ENCODE measurements at places on chromosomes 1 and 21. TPM values are rescaled to one million over a fixed set of nuclear protein-coding genes. Genes with fewer than 3 reads are reported as not detected.
A peak's percentile ranks its signal among the peaks of the same experiment; 100 is the strongest.

GUCA2A gene
- not detected for total RNA-seq

GPR61 gene
- not detected for total RNA-seq

CLIC6 gene
- 10.1 TPM for total RNA-seq

CCDC17 gene
- total RNA-seq: 3.0 TPM

SFN gene
- 44.7 TPM for total RNA-seq

PBXIP1 gene
- 83.9 TPM for total RNA-seq

TNFRSF4 gene
- 5.1 TPM for total RNA-seq

- DNase-seq: no peak
These were observed 1.9 kb downstream of the JAM2 start for GRCh38 chr21:25640943-25641292.

DNA sequence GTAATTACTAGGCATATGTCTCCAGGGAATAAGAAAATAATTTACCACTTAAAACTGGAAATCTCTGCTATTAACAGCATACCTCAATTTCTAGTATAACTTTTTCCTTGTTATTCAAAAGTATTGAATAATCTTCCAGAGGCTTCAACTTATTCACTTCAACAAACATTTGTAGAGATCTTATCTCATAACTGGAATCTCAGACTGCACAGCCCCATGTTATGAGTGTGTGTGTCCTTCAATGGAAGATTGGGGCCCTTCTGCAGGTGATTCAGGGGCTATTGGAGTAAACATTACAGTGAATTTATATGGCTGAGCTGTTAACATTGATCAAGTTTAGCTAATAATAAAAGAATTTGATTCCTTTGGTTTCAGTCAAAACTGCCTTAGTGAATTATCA lies 946.1 kb downstream of the TTLL7 start:
- DNase-seq: no peak

DNA sequence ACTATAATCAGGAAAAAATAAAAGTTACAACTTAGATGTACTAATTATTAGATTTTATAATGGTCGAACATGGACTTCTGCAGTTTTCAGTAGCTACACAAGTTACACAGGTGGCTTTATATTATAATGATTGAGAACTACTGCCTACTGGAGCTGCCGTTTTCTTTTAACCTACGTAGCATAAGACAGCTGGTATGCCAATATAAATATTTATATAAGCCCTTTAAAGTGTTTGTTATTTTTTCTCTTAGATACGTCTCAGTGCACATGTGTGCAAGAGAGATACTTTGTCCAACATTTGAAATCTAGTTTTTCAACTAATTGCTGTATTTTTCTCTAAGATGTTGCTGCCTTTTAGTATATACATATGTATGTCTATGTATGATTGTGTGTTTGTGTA lies 42.4 kb downstream of the PDC start:
- DNase-seq: no peak

- peak; percentile 53 for DNase-seq
These were observed 11.7 kb upstream of the EXTL1 start for GRCh38 chr1:26009796-26010447.

- no peak for DNase-seq
These were observed 496 bp downstream of the VPS45 start for GRCh38 chr1:150068109-150068435.

DNA sequence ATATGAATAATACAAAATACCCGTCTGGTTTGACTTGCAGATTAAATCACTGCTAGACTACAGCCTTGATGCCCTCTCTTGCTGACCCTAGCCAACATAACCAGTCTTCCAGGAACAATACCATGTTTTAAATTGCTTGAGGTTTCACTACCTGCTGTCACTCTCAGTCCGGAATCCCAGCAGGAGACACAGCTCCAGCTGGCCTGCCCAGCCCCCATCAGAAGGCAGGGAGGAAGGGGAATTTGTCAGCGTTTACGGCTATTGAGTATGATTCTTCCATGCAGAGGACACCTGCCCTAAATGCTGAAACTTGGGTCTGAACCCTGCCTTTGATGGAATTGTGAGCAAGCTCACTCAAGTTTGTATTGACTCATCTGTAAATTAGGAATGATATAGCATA lies 33.0 kb downstream of the ZNF496 start:
- DNase-seq: no peak

- DNase-seq: no peak
These were observed 61.4 kb upstream of the TNFSF18 start for GRCh38 chr1:173112129-173112528.

GRCh38 chr1:166978821-166979220 lies 3.5 kb upstream of the ILDR2 start:
- no peak for DNase-seq

DNA sequence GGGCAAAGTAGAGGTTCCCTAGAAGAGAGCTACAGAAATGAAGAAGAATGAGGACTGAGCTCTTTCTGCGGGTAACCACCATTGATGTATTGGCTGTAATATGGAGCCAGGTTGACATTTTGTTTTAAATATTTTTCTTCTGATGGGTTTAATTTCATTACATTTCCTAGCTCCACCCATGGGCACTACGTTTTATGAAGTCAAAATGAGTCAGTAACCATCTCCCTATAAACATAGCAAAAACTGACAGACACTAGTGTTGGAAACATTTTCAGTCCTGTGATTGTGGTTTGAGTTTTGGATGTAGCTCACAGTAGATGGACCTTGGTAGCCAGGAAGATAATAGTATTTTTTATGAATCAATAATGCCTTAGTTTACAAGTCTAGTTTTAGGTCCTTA lies 470.4 kb upstream of the B3GALT2 start:
- no peak for DNase-seq

GRCh38 chr1:9115351-9116205 lies 13.3 kb downstream of the GPR157 start:
- DNase-seq: no peak

DNA sequence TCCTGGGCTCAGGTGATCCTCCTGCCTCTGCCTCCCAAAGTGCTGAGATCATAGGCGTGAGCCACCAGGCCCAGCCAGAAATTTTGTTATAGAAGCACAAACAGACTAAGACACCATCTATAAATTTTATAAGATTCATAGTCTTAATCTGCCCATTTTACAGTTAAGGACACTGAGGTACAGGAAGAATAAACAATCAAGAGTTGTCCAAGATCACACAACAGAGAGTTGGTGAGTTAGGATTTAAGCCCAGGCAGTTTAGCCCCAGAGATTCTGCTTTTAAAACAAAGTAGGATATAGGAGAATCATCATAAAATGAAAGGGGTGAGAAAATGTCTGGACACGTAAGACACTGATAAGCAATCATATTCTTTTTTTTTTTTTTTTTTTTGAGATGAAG lies 6.8 kb downstream of the TEX46 start:
- DNase-seq: no peak

DNA sequence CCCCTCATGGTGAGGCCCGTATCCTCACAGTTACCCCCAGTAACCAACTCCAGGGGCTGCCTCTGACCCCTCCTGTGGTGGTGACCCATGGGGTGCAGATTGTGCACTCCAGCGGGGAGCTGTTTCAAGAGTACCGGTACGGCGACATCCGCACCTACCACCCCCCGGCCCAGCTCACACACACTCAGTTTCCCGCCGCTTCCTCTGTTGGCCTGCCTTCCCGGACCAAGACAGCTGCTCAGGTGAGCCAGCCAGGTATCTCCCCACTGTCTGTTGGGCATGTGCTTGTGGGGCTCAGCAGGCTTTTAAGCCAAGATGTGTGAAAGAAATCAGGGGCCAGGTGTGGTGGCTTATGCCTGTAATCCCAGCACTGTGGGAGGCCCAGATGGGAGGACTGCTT lies 39.9 kb downstream of the ZBTB17 start:
- DNase-seq: no peak

DNA sequence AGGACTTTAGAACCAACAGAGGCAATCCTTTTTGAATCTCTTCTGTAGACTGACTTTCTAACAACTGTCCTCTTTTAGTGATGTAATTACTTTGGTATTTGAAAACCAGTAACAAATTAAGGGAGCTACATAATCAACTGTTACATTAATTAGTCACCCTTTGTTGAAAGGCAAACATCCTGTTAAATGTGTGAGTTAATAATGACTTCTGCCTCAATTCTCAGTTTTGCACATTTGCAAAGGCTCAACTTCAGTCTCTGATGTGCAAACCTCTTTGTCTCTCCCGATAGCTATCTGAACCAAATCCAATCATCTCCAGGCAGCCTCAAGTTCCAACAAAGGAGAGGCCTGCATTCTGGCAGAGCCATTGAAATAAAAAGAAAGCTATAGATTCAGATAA lies 135.4 kb upstream of the C8B start:
- no peak for DNase-seq

- DNase-seq: no peak
These were observed 13.3 kb upstream of the SPOCD1 start for GRCh38 chr1:31828926-31829690.

GRCh38 chr1:35062518-35063196 lies 16.5 kb upstream of the ZMYM1 start:
- DNase-seq: no peak

DNA sequence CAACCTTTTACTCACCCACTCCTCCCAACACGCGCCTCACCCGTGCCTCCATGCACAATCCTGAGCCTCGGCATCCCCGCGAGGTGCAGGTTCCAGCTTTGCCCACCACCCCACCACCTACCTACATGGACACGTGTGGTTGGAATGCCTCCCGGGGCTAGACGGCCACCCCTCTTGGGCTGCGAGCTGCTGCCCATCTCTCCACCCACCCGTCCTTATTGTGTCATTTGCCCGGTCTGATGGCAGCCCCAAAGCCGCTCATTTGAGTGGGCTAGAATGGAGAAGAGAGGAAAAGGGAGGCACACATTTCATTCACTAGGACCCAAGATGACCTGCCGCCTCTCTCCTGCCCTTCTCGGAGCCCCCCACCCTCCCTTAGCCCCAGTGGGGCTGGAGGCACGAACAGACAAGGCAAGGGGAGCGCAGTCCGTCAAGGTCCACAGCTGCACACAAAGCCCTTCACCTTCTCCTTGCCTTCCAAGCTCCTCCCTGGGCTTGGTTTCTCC lies 785 bp downstream of the ZNF697 start:
- no peak for DNase-seq

DNA sequence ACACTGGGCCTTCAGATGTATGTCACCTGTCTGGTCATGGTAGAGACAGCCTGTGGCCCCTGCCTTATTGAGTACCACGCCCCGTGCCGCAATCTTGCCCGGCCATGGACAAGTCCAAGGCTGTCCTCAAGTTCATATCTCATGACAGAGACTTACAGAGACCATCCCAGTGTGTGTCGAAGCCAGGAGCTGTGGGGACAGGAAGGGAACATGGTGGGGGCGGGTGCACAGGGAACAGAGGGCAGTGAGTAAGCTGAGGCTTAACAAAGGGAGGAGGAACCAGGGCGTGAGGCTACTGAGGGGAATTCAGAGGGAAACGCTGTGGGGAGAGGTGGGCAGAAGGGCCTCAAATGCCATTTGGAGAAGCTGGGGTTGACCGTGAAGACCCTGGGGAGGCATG lies 75.8 kb downstream of the ALPL start:
- DNase-seq: no peak

DNA sequence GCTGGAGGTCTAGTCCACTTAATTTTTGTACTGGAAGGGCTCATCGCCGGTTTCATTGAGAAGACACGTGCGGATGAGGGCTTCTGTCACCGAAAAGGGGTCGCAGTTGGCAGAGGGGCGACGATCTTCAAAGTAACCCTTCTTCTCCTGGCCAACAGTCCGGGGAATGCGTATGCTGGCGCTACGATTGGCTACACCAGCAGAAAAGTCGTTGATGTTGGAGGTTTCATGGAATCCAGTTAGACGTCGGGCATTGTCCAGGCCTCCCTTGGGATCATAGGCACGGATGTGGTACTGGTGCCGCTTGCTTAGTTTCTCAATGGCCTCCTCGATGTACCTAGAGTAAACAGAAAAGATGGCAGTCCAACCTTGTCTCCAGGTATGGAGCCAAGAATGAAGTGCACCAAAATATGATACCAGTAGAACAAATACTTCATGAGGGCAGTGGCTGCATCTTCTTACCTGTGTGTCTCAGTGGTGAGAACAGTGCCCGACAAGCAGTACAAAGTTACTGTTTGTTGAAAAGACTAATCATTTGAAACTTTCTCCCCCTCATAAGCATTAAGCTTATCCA lies 7.1 kb downstream of the GLUL start:
- DNase-seq: no peak

GRCh38 chr1:156392452-156392853 lies 23.4 kb downstream of the RHBG start:
- DNase-seq: no peak

- DNase-seq: no peak
These were observed 29.1 kb downstream of the C1orf198 start for GRCh38 chr1:230839173-230839572.

DNA sequence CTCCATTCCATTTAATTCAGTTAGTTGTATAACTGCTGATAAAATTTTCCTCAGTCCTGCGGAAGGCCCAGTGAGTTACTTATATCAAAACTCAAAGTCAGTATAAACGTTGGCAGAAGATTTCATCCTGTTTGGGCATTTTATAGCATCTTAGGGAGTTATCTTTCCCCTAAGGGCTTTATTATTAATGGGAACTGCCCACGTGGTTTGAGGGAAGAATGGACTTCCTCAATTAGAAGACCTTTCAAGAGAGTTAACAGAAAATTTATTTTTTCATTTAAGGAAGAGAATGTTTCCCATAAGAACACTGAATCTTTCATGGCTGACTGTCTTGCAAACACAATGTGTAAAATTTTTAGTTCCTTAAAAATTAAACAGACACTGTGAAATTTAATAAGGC lies 400.1 kb downstream of the NEGR1 start:
- no peak for DNase-seq

DNA sequence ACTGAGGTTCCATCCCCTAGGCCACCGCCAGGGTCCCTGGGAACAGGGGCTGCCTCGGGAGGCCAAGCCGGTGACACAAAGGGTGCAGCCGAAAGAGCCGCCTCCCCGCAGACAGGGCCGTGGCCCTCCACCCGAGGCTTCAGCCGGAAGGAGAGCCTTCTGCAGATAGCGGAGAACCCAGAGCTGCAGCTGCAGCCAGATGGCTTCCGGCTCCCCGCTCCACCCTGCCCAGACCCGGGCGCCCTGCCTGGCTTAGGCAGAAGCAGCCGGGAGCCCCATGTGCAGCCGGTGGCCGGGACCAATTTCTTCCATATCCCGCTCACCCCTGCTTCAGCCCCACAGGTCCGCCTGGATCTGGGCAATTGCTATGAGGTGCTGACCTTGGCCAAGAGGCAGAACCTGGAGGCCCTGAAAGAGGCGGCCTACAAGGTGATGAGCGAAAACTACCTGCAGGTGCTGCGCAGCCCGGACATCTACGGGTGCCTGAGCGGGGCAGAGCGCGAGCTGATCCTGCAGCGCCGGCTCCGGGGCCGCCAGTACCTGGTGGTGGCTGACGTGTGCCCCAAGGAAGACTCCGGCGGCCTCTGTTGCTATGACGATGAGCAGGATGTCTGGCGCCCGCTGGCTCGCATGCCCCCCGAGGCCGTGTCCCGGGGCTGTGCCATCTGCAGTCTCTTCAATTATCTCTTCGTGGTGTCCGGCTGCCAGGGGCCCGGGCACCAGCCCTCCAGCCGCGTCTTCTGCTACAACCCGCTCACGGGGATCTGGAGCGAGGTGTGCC lies 1.4 kb downstream of the KLHDC7A start:
- DNase-seq: no peak

GRCh38 chr1:226223786-226224244 lies 351 bp downstream of the MIXL1 start:
- peak; percentile 46 for DNase-seq

GRCh38 chr1:198234520-198235251 lies 77.9 kb downstream of the NEK7 start:
- peak; percentile 17 for DNase-seq

GRCh38 chr1:34028381-34029055 lies 136.5 kb downstream of the CSMD2 start:
- no peak for DNase-seq
